ENCODE measurements at places on chromosomes 2 and 18.

- no peak for DNase-seq
Measured at GRCh38 chr18:59426855-59427254, 67.8 kb upstream of the LMAN1 start.

GRCh38 chr18:41745166-41746049 is 209.6 kb upstream of the PIK3C3 start:
- no peak for DNase-seq

DNA sequence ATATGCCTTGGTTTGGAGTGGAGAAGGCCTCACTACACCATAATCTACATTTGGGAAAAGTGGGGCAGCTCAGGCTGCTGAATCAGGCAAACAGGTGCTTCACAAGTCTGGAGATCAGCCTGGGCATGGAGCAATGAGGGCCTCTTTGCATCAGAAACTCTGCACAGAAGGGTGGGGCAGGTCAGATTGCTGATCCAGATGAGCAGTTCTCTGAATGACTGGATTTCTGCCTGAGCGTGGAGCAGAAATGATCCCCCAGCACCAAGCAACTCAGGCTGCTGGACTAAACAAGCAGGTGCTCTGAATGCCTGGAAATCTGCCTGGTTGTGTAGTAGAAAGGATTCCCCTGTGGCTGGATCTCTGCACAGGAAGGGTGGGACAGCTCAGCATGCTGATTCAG is 605.3 kb upstream of the ZNF804A start:
- no peak for DNase-seq

DNA sequence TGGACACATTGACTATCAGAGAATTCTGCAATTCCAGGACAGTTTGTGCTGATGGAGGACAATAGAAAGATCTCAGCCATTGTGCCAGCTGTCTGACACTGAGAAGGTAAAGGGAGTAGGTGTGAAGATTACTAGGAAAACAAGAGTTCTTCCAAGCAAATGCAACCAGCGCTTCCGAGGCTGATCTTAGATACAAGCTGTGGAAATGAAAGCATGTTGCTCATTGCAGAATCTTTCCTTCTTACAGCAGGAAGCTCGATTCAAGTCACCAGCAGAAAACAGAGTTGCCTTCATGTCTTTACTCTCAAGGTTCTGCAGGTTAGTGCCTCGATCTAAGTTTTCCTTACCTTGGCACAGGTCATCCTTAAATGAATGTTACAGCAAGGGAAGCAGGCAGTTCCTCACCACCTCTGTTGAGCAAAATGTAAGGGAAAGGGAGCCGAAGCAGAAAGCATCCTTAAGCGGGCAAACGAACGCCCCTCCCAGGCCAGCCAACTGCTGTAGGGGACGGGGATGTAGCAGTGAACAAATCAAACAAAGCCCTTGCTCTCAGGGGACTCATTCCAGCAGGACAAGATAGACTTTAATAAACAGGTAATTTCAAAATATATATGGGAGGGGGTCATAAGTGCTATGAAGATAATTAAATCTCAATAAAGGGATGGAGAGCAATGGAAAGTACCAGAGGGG is 54.3 kb downstream of the MARCHF4 start:
- no peak for DNase-seq

DNA sequence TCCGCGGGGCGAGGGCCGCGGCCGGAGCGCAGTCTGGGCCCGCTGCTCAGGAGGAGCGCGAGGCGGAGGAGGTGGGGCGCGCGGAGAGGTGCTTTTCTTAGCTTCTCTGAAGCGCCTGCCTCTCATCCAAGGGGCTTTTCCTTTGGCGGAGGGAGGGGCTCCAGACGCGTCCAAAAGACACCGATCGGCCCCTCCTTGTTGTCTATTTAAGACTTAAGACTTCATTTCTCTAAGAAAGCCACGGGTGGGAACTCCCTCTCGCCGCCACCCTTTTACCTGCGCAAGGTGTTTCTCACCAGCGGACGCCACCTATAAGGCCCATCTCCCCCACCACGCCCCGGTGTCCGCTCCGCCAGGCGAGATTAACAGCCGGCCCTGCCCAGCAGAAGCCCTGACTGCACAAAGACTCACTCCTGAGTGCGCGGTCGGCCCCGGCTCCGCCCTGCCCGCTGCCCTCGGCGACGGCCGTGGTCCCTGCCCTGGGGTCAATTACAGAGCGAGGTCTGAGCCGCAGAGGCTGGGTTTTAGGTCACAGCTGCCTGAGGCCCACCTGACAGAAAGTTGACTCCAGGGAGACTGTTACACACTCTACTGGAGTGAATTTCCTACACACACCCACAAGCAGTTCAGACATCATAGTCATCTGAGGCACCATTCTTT is at the start of gene DSC2:
TSS of gene DSC2 (minus strand) at position 397 of the 660 bp plus-strand sequence. CDS start 450 bp downstream, outside the sequence.
- no peak for DNase-seq
